ENCODE measurements at places on chromosomes 5 and 9.

GRCh38 chr5:179401-179800 lies 11.9 kb upstream of the LRRC14B start:
- no peak for DNase-seq

- DNase-seq: no peak
These were observed 61.8 kb downstream of the PFDN1 start for GRCh38 chr5:140240987-140241706.

DNA sequence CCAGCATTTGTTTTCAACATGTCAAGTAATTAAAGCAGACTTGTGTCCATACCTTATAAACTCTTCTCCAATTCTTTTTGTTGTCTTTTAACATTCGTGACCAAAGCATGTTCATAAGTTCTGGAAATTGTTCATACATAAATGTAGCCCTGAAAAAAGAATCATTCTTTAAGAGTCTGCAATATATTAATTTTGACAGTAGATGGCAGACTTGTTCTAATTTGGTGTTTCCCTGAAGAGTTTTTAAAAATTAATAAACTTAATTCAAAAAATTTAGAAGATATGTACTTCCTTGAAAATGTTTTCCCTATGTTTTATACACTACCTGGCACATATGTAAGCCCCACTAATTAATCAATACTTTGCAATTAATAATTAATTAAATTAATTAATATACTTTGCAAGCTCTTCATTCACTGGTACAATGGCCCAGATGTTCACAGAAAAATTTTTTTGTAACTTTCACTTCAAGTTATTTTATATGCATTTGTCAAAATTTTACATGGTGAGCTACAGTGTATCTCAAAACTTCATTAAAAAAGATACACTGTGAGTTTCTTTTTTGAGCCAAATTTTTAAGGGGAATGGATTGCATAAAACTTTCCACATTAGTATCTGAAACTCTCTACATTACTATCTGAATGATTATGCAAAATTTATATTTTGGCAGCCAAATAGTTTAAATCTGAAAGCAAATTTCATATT lies 42.1 kb downstream of the CLINT1 start:
- no peak for DNase-seq

- no peak for DNase-seq
These were observed 7.1 kb downstream of the NSG2 start for GRCh38 chr5:174052636-174053035.

- no peak for DNase-seq
These were observed 179.2 kb downstream of the HSD17B3 start for GRCh38 chr9:96122751-96123150.

GRCh38 chr5:160923936-160924710 lies 72.1 kb upstream of the ATP10B start:
- DNase-seq: no peak

DNA sequence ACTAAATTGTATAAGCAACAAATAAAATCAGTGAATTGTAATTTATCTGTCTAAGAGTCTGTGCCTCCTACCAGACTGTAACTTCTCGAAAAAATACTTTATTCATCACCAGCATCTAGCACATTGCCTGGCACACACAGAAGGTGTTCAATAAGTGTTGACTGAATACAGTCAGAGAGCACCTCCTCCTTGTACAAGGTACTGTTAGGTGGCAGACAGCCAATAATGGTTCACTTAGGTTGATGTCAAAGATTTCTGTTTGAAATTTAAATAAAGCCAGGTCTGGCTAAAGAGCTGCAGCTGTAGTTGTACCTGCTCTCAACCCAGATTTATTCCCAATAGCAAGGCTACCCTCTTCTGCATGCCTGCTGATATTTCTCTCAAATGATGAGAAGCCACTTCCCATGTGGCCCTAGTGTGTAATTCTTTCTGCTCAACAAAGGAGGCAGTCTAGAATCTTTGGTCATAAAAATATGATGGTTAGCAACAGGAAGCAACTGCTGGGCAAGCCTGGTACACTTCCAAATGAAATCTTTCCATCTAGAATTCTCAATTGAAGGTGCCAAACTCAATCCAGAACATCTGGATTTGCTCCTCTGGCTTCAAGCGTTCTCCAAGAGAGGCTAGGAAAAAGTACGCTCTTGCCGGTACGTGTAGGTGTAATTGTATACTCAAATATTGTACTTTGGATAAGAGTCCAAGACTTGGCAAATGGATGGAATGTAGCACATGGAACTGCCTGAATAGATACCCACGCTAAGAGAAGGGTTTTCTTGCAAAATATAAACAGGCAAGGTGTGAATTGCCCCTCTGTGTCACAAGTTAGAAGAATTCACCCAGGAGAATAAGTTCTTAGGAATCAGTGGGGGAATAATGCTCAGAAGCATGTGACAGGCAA lies 95.6 kb downstream of the NR6A1 start:
- no peak for DNase-seq

DNA sequence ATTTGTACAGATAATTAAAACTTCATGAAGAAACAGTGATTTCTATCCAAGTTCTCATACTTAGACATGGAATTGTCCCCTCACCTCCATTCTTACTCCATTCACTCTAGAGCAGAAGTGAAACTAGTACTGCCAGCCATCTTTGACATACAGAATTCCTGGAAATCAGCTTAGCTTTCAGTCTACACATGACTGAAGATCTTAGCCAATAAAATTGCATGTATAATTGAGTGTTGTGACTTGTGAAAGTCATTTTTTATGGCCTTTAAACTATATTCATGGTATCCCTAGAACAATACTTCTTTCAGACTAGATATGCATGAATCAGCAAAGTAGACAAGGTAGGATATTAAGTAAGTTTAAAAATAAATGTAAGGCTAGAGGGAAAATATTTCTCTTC lies 705.2 kb upstream of the ZNF608 start:
- DNase-seq: no peak

GRCh38 chr5:74446725-74447241 lies 193.7 kb downstream of the ENC1 start:
- DNase-seq: no peak

DNA sequence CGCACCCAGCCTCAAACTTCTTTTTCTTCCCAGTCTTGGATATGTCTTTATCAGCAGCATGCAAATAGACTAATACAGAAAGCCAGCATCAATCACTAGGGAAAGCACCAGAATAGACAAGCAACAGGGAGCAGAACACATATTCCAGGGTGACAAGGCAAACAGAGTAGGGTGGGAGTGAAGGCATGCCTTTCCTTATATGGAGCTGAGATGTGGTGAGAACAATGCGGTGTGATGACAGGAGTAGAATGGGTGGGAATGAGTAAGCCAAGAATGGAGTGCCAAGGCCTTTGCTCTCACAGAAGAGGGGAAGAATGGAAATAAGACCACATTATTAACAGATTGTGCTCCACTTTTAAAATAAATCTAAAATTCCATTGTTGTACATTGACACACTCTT lies 115.6 kb downstream of the CETN3 start:
- DNase-seq: no peak

DNA sequence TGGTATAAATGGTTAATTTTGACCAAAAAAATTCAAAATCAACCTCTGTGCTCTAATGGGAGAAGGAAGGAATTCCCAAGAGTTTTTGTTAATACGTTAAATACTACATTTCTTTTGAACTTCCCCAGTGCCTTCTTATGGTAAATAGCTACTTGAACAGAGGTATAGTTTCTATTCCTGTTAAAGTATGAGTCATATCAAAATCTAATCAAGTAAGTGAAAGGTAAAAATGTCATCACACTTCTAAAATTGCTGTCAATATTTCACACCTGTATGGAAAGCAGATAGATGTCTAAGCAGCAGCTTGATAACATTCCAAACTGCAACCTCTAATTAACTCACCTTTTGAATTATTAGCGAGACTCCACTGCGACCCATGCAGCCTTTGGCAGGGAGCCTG lies 214.1 kb upstream of the MEF2C start:
- DNase-seq: no peak

DNA sequence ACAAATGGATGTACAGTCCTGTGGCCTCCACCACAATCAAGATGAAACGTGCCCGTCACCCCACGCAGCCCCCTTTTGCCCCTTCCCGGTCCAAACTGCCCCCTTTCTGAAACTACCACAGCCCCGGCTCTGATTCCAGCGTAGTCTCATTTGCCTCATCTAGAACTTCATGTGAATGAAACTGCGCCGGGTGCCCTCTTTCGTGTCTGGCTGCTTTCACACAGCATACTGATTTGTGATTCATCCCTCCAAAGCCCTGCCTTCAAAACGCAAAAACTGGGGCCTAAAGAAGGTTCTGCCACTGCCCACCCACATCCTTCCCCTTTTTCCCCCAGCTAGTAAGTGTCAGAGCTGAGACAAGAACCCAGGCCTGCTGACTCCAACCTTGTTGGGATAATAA lies 31.5 kb upstream of the NCS1 start:
- no peak for DNase-seq

GRCh38 chr5:30994902-30995301 lies 198.6 kb upstream of the CDH6 start:
- no peak for DNase-seq

- no peak for DNase-seq
These were observed 284.7 kb upstream of the IRX2 start for GRCh38 chr5:3036041-3036788.

- no peak for DNase-seq
These were observed 154.2 kb upstream of the HMHB1 start for GRCh38 chr5:143657647-143658285.

DNA sequence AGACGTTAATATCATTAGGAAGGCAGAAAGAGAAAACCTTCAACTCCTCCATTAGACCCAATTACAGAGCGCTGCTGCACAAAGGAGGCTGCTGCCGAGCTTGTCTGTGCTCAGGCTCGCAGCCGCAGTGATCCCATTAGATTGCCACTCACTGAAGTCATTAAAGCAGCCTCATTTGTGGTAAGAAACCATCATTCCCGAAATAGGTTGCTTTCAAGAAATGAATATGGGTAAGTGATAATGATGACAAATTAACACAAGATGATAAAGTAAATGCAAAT lies 137.2 kb downstream of the CAVIN4 start:
- no peak for DNase-seq

DNA sequence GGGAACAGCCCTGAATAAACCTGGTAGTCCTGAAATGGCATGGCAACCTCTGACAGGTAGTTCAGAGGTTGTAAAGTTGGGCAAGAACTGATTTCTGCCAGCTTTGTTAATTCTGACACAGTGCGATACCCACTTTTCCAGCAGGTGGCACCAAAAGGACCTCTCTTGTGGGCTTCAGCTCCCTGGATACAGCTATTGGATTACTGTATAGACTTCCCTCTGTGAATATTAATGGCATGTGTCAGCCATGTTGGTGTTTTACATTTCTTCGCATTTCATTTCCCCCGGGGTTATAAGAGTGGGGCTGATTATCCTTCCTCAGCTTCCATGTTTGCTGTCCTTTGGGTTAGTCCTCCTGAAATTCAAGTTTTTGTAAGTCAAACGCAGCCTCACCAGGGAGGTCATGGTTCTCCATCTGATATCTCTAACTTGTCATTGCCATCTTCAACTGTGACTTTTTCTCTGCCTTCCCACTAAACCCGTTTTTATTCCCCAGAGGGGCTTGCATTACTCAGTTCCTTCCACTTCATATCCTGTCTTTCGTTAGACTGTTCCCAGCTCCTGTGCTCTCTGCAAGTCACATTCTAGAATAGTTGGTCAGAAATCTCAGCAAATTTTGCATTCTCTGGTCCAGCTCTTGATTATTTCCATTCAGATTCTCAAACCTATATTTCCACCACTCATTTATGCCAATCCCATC lies 135.6 kb downstream of the LIFR start:
- DNase-seq: no peak

DNA sequence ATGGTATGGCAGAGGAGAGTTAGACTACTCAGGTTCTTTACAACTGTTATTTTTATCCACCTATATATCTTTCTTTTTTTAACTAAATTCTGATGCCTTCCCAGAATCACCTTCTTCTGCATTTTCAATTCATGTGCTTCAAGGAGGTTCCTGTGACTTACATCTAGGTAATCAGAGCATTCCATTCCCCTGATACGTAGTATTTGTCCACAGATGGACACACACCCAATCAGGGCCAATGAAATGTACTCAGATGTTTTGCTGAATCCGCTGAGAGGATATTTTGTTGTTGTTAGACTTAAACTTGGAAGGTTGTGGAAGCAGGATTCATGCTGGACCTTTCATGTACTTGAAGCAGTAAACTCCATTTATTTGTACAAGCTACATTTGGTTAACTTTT lies 159.4 kb upstream of the FER start:
- no peak for DNase-seq

DNA sequence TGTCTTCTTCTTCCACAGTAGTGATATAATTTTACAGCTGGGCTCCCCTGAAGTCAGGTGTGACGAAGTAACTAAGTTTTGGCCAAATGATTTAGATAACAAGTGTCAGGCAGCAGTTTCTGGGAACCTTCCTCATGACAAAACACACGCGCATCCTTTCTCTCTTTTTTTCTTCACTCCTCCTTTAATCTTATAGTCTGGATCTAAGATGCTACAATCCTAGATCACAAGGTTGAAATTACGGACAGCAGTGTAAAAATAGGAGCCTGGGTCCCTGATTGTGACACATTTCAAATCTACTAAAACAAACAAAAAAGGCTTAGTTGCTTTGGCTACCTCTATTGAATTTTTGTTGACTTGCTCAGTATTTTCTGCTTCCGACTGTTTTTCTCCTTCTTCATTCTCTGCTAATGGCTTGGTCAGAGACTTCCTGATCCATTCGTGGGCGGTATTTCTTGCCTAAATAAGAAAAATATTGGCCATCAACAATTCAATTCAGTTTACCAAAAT lies 36.1 kb downstream of the FAM114A2 start:
- no peak for DNase-seq

DNA sequence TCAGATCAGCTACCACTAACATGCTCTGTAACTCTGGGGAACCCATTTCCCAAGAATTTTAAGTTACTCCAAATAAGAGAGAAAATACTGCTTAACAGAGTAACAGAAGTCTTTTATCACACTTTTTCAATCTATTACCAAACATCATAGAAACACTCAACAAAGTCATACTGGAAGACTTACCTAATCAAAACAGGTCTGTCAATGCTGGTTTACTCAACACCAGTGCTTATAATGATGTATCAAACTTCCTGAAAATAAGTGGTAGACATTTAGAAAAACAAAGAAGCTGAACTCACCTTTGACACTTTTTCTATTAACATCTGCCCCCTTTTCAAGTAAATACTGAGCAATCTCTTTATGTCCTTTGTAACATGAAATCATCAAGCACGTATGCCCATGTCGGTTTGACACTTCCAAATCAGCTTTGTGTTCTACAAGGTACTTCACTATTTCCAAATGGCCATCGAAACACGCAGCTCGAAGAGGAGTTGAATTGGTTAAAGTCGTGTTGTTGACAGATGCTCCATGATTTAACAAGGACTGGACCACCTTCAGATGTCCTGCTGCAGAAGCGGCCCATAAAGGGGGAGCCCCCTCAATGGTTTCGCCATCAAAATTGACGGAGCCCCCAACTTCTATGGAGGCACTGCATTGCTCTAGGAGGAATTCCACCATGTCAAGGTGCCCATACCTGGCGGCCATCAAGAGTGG lies 1.8 kb downstream of the FEM1C start:
- DNase-seq: no peak

DNA sequence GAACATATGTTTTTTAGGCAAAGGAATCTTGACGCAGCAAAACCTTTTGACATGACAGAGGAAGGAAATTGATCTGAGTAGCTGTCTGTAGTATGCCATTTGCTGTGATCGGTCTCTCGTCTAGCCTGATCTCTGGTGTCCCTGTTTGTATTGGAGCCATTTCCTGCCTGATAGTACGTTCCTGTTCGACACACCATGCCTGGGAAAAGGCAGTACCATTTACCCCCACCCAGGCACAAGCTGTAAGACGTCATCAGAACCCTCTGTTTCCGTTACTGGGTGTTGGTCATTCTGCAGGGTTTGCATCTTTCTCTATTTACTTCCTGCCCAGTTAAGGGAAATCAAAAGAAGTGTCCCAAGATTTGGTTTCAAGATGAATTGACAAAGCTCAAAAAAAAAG lies 129.7 kb downstream of the CEMIP2 start:
- DNase-seq: no peak

GRCh38 chr9:2170722-2171121 lies 155.6 kb downstream of the SMARCA2 start:
- no peak for DNase-seq
